ENCODE measurements at places on chromosomes 2 and 18.

- DNase-seq = peak; percentile 89
These were observed 115.0 kb upstream of the GLS start for GRCh38 chr2:190765386-190766173.

- peak; percentile 12 for DNase-seq
These were observed 493.6 kb downstream of the NYAP2 start for GRCh38 chr2:225893151-225893550.

DNA sequence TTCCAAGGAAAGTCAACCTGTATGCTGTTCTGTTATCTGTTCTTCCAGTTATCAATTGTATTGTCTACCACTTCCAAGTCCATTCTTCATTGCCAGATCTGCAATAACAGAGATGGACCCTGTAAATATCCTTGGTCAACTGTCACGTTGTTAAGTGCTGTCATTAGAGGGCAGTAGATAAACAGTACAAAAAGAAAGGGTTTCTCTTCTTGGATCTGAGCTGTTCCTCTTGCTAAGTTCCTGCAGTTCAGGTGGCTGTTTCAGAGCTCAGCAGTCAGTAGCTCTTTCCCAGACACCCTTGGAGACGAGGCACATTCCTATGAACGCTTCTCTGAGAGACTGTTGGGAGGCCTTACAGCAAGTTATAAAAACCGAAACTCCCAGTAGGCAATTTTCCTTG lies 957.1 kb upstream of the CHAC2 start:
- DNase-seq = peak; percentile 33

DNA sequence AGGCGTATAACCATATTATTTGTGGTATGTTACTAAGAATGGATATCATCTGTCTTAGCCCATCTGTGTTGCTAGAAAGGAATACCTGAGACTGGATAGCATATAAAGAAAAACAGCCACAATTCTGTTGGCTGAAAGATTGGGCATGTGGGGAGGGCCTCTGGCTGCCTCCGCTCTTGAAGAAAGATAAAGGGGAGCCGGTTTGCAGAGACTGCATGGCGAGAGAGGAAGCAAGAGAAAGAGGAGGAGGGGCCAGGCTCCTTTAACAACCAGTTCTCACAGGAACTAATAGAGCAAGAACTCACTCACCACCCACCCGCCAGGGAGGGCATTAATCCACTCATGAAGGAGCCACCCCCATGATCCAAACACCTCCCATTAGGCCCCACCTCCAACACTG lies 29.2 kb upstream of the UXS1 start:
- DNase-seq = no peak
